ENCODE measurements at places on chromosomes 5 and 9.

DNA sequence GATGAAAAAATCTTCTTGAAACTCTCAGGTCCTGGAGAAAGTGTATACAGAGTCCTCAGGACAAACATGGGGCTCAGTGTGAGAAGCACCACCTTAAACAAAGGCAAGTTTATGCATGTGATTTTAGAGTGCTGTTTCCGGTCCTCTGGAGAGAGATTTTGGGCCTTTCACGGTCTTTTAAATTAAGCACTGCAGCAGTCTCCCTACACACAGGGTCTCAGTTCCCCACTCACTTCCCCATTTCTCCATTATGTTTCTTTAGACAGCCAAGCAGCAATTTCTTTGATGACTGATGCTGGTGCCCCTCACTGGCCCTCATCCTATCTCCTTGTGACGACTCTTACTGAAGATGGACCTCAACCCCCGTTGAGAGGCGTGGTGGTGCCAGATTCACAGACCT lies 220.2 kb upstream of the CLINT1 start:
- no peak for DNase-seq

GRCh38 chr5:60257596-60258271 lies 364.2 kb upstream of the PDE4D start:
- DNase-seq: no peak

- DNase-seq: no peak
These were observed 114.4 kb downstream of the SLC28A3 start for GRCh38 chr9:84226126-84226525.

GRCh38 chr5:3734632-3735031 lies 139.0 kb downstream of the IRX1 start:
- DNase-seq: no peak

DNA sequence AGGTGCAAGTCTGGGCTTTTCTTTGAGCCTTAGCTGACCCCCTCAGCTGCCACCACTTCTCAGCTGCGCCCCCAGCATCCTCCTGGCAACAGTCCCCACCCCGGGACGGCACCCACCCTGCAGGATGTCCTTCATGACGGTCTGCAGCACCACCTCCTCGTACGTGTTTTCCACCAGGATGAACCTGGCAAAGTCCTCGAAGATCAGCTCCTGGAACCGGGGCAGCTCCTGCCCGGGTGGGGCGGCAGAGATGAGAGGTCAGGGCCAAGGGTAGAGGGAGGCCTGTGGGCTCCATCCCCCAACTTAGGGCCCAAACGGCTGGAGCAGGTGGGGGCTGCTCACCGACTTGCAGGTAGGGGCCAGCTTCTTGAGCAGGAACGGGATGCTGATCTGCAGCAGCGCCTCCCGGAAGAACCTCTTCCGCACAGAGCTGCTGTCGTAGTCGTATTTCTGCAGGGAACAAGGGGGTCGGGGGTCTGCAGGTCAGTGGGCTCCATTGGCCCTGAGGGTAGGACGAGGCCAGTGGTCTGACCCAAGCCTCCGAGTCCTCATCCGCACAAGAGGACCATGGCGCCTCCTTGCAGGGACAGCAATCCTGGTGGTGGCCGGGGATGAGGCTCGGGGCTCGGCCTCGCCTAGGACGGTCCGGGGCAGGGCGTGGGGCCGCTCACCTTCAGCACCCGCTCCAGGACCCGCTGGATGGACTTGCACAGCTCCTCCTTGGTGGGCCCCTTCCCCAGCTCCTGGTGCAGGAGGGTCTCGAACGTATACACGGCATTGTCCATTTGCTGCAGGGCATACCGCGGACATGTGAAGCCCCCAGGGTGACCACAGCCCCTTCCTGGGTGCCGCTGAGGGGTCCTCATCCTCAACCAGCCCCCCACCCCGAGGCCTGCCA lies 56.7 kb downstream of the LRSAM1 start:
- DNase-seq: no peak

GRCh38 chr5:151917904-151918303 lies 6.7 kb downstream of the GLRA1 start:
- no peak for DNase-seq

- DNase-seq: no peak
These were observed 79.5 kb downstream of the PRRT1B start for GRCh38 chr9:131624636-131625507.

- no peak for DNase-seq
These were observed 557 bp upstream of the PHF2 start for GRCh38 chr9:93575796-93576257.

Data from fibroblast of skin of left quadriceps (primary cell).